ENCODE measurements at places on chromosomes 12 and 14.

- DNase-seq, result no peak
These were observed 8.4 kb downstream of the PPP2R3C start for GRCh38 chr14:35113308-35113950.

GRCh38 chr14:30114051-30114450 is 186.4 kb upstream of the PRKD1 start:
- no peak for DNase-seq

DNA sequence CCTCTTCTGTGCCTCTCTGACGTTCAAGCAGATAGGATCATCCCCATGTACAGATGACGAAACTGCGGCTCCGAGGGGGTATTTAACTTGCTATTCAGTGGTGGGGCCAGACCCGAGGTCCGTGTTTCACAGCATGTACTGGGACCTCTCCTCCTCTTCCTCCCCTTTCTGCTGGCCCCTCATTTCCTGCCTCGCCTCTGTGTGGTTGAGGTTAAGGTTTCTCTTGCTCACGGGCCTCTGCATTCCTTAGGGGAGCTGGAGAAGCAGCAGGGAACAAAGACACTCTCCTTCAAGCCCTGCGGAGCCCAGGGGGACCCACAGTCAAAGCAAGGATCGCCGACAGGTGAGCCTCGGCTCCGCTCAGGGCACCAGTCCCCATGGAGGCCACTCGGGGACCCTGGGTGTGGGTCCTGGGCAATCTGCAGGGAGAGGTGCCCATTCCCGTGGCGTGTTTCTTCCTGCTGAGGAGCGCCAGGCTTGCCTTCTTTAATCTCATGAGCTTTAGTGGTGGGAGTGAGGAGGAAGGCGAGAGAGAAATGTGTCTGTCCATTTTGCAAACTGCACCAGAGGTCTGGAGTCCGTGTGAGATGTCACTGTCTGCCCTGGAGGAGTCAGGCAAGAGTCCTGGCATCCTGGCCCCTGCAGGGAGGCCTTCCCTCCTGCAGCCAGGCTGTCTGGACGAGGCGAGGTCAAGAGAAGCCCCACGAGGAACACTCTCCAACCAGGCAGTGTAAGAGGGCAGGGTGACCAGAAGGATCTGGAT is 45.0 kb downstream of the SLC6A12 start:
- DNase-seq, result no peak

DNA sequence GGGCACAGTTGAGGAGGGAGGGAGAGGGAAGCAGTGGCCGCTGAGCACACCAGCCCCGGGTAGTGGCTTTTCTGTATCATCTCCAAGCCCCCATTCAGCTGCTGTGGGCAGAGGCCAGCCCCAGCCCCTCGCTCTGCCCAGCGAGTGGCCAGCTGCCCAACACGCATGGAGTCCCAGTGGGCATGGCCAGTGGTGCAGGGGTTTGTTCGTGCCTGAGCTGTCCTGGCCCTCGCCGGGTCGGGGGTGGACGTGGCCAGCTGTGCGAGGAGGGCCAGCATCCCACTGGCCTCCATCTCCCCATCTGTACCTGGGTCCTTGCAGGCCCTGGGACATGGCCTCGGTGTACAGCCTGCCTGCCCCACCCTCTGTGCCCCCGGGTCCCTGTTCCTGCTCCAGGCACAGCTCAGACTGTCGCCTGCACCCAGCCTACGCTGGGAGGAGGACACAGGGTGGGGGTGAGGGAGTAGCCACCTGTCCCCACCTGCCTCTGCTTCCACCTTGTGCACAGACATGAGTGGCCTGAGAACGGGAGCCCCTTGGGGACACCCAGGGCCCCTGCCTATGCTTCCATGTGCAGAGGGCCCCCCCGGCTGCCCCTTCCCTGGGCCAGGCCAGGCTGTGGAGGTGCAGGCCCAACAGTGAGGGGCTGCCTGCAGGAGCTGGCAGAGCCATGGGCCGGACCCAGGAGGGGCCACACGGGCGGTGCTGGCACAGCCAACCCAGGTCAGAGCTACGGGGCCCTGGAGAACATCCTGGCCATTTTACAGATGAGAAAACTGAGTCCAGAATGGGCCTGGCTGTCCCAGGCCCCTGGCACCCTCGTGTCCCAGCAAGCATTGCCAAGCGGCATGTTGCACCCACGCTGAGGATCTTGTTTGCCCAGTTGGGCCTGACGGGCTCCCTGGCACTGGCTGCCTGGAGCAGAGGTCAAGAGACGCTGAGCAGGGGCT is 4.3 kb downstream of the INF2 start:
- no peak for DNase-seq

DNA sequence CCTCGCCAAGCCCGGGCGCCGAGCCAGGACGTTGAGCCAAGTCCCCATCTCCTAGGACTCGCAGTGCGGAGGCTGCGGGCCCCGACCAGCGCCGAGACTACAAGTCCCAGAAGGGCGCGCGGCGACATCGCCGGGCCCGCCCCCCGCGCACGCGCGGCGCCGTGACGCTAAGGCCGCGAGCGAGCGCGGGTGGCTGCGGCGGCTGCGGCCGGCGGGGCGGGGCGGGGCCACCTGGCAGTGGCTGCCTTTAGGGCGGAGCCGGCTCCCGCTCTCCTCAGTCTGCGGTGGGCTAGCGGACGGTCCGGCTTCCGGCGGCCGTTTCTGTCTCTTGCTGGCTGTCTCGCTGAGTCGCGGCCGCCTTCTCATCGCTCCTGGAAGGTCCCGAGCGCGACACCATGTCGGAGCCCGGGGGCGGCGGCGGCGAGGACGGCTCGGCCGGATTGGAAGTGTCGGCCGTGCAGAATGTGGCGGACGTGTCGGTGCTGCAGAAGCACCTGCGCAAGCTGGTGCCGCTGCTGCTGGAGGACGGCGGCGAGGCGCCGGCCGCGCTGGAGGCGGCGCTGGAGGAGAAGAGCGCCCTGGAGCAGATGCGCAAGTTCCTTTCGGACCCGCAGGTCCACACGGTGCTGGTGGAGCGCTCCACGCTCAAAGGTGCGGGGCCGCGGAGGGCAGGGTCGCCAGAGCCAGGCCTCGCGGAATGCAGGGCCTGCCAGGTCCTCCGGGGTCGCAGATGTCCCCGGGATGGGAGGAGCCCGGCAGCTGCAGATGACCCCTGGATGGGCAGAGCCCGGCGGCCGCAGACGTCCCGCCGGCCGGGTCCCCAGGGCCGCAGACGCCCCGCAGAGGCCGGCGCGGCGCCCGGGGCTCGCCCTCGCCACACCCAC is at the start of gene DYNC1H1:
Gene DYNC1H1 (plus strand): TSS at position 277 of the 884 bp plus-strand sequence. CDS start 119 bp downstream, at position 396.
- DNase-seq, result peak; percentile 95

GRCh38 chr12:132710043-132710404 is 618 bp upstream of the PGAM5 start:
- DNase-seq, result no peak

DNA sequence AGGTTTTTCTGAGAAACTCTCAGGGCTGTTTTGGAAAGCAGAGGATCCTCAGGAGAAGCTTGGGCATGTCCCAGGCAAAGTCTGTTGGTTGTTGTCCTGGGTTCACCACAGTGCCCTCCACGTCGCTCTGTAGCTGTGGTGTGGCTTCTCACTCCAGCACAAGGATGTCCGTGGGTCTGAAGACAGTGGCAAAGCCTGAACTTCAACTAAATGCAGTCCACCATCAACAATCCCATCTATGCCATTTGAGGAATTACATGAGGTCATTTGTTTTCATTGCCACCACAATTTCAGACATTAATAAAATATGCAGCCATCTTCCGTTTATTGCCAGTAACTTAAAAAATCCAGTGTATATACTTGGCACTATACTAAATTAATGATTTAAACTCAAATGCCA is 272.1 kb downstream of the LRIG3 start:
- no peak for DNase-seq

DNA sequence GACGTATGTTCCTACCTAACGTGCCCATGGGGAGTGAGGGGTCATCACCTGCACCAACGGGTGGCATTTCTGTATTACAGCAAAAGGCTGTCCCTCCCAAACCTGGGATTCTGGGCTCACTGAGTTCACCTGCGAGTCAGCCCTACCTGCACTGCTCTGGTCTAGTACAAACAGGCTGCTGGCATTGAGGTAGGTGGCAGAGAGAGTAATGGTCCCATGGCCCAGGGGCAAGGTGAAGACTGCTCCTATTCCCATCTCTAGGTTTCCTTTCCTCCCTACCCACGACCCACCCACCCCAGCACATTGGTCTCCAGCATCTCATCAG is 421 bp downstream of the SUOX start:
- DNase-seq, result no peak

DNA sequence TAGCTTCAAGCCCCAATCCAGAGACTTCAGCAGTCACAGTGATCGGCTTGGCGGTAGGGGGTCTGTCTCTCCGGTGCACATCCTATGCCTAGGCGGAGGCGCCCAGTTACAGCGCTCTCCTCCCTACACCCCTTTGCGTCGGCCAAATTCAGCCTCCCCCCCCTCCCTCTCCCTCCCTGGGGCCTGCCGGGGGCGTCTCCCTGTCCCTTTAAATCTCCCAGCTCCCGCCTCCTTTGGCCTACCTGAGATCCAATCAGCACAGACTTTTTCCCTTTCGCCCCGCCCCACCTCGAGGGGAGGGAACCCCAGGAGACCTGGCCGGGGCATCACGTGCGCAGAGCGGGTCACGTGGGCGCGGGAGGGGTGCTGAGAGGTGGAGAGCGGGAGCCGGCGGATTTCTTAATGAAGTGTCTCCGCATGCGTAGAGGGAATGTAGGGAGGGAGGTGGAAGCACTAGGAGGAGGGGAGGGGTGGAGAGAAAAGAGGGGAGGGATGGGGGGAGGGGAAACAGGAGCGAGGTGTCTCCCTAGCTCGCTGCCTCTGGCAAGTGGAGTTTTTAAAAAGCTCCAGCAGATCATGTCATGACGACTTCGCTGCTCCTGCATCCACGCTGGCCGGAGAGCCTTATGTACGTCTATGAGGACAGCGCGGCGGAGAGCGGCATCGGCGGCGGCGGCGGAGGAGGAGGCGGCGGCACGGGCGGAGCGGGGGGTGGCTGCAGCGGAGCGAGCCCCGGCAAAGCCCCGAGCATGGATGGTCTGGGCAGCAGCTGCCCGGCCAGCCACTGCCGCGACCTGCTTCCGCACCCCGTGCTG is at the start of gene HOXC13:
Gene HOXC13 (plus strand): TSS at position 506 of the 815 bp plus-strand sequence. CDS start 76 bp downstream, at position 582.
- peak; percentile 99 for DNase-seq

DNA sequence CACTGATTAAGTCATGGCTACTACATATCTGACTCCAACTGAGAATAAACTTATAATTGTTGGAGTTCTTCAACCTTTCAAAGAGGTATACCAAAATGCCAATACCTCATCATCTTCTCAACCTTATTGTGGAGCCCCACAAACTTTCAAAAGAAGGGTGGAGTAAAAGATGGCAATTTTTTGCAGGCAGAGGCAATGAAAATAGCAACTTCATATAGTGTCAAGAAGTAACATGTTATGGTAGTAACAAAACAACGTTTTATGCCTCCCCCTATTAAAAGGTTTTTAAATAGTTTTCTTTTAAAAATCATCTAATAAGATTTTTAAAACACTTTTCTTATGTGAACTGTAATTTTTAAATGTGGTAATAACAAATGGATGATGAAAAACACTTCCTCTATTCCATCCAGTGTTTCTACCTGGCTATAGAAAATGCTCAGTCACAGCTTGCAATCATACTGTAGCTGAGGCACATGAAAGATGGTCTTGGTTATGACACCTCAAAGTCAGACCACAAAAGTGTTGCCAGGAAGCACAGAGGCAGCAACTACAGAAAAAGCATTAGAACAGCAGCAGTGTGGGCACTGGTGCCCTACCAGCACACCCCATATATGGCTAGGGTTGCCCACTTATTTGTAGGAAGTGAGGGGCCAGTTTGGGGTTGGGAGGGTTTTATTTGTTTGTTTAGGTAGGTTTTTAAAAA is 7.0 kb downstream of the PPP1R12A start:
- DNase-seq, result no peak

DNA sequence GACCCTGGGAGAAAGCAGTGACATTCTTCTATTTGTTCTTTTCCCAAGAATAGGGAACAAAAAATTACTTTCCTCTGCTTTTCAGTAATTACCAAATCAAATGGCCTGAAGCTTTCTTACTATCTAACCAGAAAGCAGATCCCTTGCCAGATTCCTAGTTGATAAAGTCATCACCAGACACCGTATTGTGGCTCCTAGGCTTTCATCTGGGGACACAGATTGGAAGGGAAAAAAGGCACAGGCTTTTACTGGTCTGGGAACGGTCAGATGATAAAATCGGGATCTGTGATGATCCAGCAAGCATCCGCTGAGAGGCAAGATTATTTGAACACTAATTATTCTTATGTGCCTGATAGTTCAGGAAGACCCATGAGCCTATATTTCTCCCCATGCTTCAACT is 79.1 kb upstream of the BCL2L14 start:
- DNase-seq, result no peak

DNA sequence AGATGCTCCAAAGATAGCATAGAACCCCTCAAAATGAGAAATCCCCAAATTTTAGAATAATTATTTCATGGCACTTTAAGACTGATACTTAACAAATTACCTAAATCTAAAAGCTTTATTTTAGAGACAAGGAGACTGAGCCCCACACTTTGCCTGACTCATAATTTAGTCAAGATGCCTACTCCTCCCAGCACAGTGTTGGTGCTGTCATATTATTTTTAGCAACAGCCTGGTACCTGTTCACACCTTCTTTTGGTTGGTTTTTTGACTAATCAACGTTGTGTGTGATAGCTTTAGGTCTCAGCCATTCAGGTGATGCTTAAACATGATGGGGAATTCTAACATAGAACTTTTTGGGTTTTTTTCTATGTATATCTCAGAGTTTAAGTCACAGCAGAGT is 120.2 kb downstream of the SEC23A start:
- DNase-seq, result no peak

GRCh38 chr14:83764656-83765599 is 1765.0 kb upstream of the FLRT2 start:
- DNase-seq, result no peak

DNA sequence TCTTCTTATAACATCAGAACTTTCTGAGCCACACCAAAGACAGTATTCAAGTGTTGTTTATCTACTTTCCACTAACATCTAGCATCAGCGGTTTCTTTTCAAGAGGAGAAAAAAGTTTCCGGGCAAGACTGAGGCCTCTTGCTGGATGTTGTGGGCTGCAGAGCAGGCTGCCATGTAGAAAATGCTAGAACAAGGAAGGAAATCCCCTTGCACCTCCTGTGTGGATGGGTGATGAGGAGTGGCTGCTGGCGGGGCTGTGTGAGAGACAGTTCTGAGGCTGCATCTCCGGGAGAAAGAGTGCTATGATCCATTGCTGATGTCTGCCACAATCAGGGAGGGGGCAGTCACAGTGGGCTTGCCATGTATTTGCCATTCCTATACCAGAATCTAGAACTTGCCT is 37.8 kb upstream of the PPP1CC start:
- no peak for DNase-seq

DNA sequence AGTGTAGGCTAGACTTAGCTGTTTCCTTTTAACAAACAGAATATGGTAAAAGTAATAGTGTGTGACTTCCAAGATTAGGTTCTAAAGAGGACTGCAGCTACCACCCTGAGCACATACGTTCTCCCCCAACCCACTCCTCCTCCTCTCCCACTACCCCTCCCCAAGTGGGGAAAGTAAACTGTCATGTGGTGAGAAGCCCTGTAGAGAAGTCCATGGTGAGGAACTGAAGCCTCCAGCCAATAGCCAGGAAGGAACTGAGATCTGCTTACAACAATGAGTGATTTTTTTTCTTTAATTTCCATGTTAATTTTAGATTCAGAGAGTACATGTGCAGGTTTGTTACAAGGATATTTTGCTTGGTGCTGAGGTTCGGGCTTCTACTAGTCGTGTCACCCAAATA is 57.0 kb upstream of the EGLN3 start:
- DNase-seq, result no peak
